ENCODE measurements at places on chromosomes 5 and 9. TPM values are rescaled to one million over a fixed set of nuclear protein-coding genes. Genes with fewer than 3 reads are reported as not detected.
A peak's percentile ranks its signal among the peaks of the same experiment; 100 is the strongest.

Gene ZDHHC11
- 0.93 TPM for total RNA-seq

Gene ARSI
- total RNA-seq: 0.51 TPM

Gene RGS7BP
- 1.9 TPM for total RNA-seq

DNA sequence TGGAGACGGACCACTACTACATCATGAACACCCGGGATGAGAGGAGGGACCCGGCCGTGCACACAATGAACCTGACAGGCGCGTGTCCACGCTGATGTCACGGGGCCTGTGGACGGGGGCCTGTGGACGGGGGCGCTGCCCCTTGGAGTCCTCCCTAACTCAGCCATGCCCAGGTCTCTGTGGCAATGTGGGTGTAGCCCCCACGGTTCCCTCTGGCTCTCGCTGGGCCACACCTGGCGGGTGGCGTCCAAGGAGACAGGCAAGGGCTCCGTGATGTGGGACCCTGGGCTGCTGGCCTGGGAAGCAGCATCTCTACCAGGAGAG, 22.1 kb downstream of the PAEP start:
- H3K27ac ChIP-seq: no peak overlapping the region
- H3K36me3 ChIP-seq: no peaks in the 10 kb centered on the region

GRCh38 chr5:123538670-123539459, 26.9 kb downstream of the CSNK1G3 start:
- no peak overlapping the region for H3K27ac ChIP-seq
- no peaks in the 10 kb centered on the region for H3K36me3 ChIP-seq
- peaks cover 6% of the 10 kb centered on the region for H3K4me1 ChIP-seq
- no peak overlapping the region for H3K4me3 ChIP-seq
- no peaks in the 10 kb centered on the region for H3K27me3 ChIP-seq
- no peak for DNase-seq

Gene GGTA1
- 2.4 TPM for total RNA-seq

GRCh38 chr5:77991084-77991483, 214.9 kb upstream of the TBCA start:
- no peaks in the 10 kb centered on the region for H3K4me1 ChIP-seq
- no peak overlapping the region for H3K27ac ChIP-seq
- H3K27me3 ChIP-seq: no peaks in the 10 kb centered on the region
- no peak for DNase-seq

- H3K27me3 ChIP-seq: no peaks in the 10 kb centered on the region
- H3K27ac ChIP-seq: no peak overlapping the region
- H3K36me3 ChIP-seq: no peaks in the 10 kb centered on the region
Observed at GRCh38 chr5:39447968-39448367, 23.2 kb upstream of the DAB2 start.

DNA sequence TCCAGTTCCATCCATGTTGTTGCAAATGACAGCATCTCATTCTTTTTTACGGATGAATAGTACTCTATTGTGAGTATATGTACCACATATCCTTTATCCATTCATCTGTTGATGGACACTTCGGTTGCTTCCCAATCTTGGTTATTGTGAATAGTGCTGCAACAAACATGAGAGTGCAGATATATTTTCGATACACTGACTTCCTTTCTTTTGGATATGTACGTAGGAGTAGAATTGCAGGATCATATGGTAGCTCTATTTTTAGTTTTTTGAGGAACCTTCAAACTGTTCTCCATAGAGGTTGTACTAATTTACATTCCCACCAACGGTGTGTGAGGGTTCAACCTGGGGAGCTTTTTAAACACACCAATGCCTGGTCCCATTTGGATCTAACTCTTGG, 22.3 kb downstream of the GALNT12 start:
- H3K27ac ChIP-seq: no peak overlapping the region
- H3K4me3 ChIP-seq: no peak overlapping the region
- no peaks in the 10 kb centered on the region for H3K36me3 ChIP-seq
- no peaks in the 10 kb centered on the region for H3K4me1 ChIP-seq

DNA sequence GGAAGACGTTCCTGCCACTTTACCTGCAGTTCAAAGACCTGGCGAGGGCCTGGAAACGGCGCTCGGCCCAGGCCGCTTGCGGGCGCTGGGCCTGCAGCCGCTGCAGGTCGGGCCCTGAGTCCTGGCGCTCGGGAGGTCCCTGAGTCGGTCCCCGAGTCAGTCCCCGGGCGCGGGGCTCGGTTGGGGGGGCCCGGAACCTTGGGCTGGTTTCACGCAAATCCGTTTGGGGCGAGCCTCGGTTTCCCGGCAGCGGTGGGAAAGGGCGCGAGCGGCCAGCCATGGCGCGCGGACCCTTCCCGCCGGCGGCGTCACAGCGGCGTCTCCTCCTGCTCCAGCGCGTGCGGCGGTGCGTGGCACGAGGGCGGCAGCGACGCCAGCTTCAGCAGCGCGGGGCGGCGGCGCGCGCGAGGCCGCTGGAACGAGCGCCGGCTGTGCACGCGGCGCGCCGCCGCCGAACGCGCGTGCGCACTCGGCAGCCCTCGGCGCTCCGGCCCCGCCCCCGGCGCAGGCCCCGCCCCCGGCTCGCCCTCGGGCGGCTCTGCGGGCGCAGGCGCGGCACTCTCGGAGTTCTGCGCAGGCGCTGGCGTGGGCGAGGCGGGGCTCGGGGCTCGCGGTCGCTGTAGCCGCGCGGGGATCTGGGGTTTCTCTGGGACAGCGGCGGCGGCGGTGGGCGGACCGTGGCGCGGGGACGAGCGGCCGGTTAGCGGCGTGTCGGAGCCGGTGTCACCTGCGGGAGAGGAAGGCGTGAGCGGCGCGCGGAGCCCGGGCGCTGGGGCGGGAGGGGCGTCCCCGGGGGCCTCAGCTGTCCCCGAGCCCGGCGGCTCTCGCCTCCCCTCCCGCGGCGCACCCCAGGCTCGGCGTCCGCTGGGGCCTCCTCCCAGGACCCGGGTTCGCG, 29.9 kb downstream of the EXOC3 start:
- DNase-seq: peak; percentile 93
- H3K4me3 ChIP-seq: peak overlapping the region; percentile 91
- peak overlapping the region; percentile 85 for H3K27ac ChIP-seq
- H3K4me1 ChIP-seq: peaks cover 25% of the 10 kb centered on the region
- H3K36me3 ChIP-seq: no peaks in the 10 kb centered on the region

Gene C1QTNF3
- 6.2 TPM for total RNA-seq

DNA sequence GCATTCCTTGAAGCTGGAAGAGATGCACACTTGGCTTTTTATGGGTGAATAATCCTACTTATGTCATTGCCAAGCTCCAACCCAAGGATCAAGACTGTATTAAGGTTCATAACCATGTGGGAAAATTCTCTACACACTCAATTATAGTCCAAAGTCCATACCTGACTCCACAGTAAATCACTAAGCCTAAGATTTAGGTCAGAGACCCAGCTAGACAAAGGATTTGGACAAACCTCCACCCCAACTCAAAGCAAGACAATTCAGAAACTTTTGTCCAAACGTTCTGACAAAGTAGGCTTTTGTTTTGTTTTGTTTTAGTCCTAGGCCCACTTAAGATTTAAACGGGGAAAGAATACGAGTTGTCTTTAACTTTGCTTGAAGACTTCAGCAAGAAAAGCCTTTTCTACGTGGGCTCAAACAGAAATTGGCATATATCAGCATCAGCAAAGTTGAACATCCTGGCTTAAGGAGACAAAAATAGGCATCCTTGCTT, 1.7 kb downstream of the MEGF9 start:
- H3K4me1 ChIP-seq: peaks cover 14% of the 10 kb centered on the region
- peak overlapping the region; percentile 85 for H3K4me3 ChIP-seq
- peak overlapping the region; percentile 86 for H3K27ac ChIP-seq
- no peak for DNase-seq

DNA sequence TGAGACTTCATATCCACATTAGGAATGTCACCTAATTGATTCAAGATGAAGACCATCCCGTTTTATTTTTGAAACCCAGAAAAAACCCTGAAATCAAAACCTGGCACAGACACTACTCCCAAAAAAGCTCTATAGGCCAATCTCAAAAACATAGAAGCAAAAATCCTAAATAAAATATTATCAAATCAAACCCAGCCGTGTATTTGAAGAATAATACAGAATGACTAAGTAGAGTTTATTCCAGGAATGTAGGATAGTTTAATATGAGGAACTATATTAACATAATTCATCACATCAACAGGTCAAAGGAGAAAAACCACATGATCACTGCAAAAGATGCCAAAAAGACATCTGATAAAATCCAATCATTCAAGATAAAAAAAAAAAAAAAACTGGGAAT, 167.1 kb downstream of the ACTL7B start:
- no peaks in the 10 kb centered on the region for H3K36me3 ChIP-seq
- no peak overlapping the region for H3K4me3 ChIP-seq
- no peak for DNase-seq

GRCh38 chr5:129899454-129899853, 4.8 kb upstream of the CHSY3 start:
- H3K27me3 ChIP-seq: no peaks in the 10 kb centered on the region
- no peaks in the 10 kb centered on the region for H3K4me1 ChIP-seq
- H3K27ac ChIP-seq: no peak overlapping the region
- no peak overlapping the region for H3K4me3 ChIP-seq
- no peaks in the 10 kb centered on the region for H3K36me3 ChIP-seq

GRCh38 chr5:155091063-155091648, 77.6 kb downstream of the KIF4B start:
- no peaks in the 10 kb centered on the region for H3K4me1 ChIP-seq

- no peaks in the 10 kb centered on the region for H3K4me1 ChIP-seq
- no peaks in the 10 kb centered on the region for H3K27me3 ChIP-seq
- DNase-seq: no peak
- no peaks in the 10 kb centered on the region for H3K36me3 ChIP-seq
Observed at GRCh38 chr9:75876999-75877640, 13.4 kb upstream of the PCSK5 start.

Gene GCNT4
- 0.51 TPM for total RNA-seq

Gene AKNA
- 7.2 TPM for total RNA-seq

DNA sequence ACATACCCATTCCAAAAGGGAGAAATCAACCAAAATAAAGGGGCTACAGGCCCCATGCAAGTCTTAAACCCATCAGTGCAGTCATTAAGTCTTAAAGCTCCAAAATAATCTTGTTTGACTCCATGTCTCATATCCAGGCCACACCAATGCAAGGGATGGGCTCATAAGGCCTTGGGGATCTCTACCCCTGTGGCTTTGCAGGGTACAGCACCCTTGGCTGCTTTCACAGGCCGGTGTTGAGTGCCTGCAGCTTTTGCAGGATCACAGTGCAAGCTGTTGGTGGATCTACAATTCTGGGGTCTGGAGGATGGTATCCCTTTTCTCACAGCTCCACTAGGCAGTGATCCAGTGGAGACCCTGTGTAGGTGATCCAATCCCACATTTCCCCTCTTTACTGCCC, 5.0 kb upstream of the SPINK14 start:
- no peaks in the 10 kb centered on the region for H3K36me3 ChIP-seq
- H3K4me3 ChIP-seq: no peak overlapping the region
- H3K27ac ChIP-seq: no peak overlapping the region
- no peaks in the 10 kb centered on the region for H3K4me1 ChIP-seq
- no peak for DNase-seq
- H3K27me3 ChIP-seq: no peaks in the 10 kb centered on the region

Gene PGM5
- total RNA-seq: 8.5 TPM

DNA sequence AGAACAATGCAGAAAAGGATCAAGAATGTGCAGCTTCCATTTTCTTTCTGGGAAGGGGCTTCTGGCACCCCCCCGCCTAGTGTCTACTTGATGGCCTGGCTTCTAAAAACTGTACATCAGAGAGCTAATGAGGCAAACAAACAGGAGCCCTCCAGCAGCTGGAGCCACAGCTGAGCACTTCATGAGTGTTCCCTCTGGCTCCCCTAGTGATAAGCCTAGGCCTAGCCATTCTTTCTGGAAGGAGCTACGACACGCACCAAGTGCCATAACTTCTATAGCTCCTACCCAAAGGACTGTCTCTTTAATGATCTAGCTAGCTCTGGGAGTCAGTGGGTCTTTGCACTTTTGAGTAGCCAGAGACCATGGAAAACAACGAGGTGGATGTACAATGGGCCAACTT, 66.1 kb downstream of the DNAH5 start:
- no peak overlapping the region for H3K4me3 ChIP-seq
- no peaks in the 10 kb centered on the region for H3K27me3 ChIP-seq
- no peak overlapping the region for H3K27ac ChIP-seq
- no peaks in the 10 kb centered on the region for H3K36me3 ChIP-seq
- H3K4me1 ChIP-seq: no peaks in the 10 kb centered on the region
- DNase-seq: no peak

Gene BAAT
- total RNA-seq: 167 TPM

DNA sequence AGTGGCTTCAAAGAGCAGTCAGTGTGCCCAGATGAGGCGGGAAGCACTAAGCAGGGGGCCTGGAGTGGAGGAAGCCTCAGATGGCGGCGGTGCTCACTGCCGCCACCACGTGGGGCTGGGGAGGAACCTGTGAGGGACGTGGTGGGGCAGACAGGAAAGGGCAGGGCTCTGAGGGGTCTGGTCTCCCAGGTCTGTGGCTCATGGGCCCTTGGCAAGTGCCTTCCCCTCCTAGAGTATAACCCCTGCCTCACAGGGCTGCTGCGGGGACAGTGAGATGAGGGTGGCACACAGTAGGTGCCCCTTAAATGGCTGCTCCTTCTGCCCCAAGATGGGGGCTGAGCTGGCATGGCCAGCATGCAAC, 26.6 kb downstream of the NR5A1 start:
- H3K36me3 ChIP-seq: no peaks in the 10 kb centered on the region
- H3K4me3 ChIP-seq: no peak overlapping the region
- no peaks in the 10 kb centered on the region for H3K27me3 ChIP-seq
- DNase-seq: no peak
- H3K4me1 ChIP-seq: no peaks in the 10 kb centered on the region

- no peak overlapping the region for H3K4me3 ChIP-seq
- no peaks in the 10 kb centered on the region for H3K4me1 ChIP-seq
- H3K27ac ChIP-seq: no peak overlapping the region
- H3K36me3 ChIP-seq: no peaks in the 10 kb centered on the region
- DNase-seq: no peak
- H3K27me3 ChIP-seq: no peaks in the 10 kb centered on the region
Observed at GRCh38 chr5:66628561-66628960, 32.4 kb downstream of the MAST4 start.

Gene OMD
- total RNA-seq: 0.75 TPM

GRCh38 chr5:169778622-169779596, 141.8 kb downstream of the DOCK2 start:
- H3K4me3 ChIP-seq: no peak overlapping the region
- no peaks in the 10 kb centered on the region for H3K4me1 ChIP-seq
- H3K36me3 ChIP-seq: no peaks in the 10 kb centered on the region
- no peaks in the 10 kb centered on the region for H3K27me3 ChIP-seq
- no peak overlapping the region for H3K27ac ChIP-seq
- no peak for DNase-seq

GRCh38 chr5:33576726-33577590, 136.2 kb downstream of the TARS1 start:
- no peaks in the 10 kb centered on the region for H3K4me1 ChIP-seq
- DNase-seq: no peak
- no peak overlapping the region for H3K4me3 ChIP-seq
- H3K36me3 ChIP-seq: no peaks in the 10 kb centered on the region

DNA sequence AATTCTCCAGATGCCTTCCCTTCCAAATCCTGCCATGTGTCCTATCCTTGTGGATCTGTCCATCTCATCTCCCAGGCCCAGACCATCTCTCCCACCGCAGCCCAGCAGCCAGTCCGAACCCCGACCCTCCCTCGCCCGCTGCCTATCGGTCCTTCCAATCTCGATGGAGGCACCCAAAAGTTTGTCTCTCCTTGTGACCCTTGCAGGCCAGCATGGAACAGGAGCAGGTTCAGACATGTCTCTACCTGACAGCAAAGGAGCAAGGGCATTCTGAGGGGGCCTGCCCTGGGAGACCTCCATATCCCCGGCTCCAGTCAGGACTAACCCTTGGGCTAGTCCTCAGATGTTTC, 51.0 kb downstream of the SEMA4D start:
- no peak for DNase-seq
- no peaks in the 10 kb centered on the region for H3K36me3 ChIP-seq
- H3K27ac ChIP-seq: no peak overlapping the region
- H3K4me1 ChIP-seq: no peaks in the 10 kb centered on the region

Gene BSPRY
- 2.3 TPM for total RNA-seq

- no peak overlapping the region for H3K4me3 ChIP-seq
- no peaks in the 10 kb centered on the region for H3K36me3 ChIP-seq
- H3K27me3 ChIP-seq: no peaks in the 10 kb centered on the region
Observed at GRCh38 chr5:147887930-147888329, 9.4 kb downstream of the SCGB3A2 start.
